ENCODE measurements at places on chromosomes 11 and 22.

DNA sequence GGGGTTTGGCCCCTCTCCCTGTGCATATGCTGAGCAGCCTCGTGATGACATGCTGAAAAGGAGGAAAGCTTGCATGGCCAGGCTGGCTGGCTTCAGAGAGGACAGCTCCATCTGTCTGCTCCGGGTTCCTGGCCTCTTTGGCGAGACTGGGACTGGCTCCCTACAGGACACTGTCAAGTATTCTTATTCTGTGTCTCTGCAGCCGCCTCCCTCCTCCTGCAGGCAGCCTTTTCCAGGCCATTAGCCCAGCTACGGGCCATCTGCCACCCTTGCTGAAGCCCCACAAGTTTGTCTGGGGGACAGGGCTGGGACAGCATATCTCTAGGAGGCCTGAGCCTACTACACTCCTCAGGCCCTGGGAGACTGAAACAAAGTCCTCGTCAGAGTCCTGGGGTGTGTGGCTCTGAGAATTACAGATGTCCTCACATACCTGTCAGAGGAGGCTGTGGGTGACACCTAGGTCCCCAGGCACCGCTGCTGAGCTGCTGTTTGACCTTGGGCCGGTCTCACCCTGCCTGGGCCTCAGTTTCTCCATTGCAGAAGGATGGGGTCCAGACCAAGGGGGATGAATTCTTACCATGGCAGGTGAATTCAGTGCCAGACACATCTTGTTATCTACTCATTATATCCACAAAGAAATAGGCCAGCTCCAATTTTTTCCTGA, 11.0 kb downstream of the MRGPRG start:
- DNase-seq, result no peak

- no peak for DNase-seq
Observed at GRCh38 chr11:102792604-102793003, 5.4 kb downstream of the MMP1 start.

GRCh38 chr11:57087991-57088390, 93.8 kb upstream of the LRRC55 start:
- DNase-seq, result no peak

DNA sequence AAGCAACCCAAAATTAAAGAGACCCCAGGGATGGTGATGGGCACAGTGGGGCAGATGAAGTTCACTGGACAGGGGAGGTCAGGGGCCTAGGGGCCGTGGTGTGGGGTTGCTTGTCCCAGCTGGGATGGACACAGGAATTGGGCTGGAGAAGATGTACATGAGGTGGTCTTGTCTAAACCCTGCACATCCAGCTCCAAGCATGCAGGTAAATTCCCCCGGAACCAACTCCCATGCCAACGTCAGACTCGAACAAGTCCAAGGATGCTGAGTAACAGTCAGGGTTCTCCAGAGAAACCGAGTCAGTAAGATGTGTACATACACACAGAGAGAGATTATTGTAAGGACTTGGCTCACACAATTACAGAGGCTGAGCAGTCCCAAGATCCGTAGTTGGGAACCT, 28.9 kb downstream of the TSPAN32 start:
- no peak for DNase-seq

DNA sequence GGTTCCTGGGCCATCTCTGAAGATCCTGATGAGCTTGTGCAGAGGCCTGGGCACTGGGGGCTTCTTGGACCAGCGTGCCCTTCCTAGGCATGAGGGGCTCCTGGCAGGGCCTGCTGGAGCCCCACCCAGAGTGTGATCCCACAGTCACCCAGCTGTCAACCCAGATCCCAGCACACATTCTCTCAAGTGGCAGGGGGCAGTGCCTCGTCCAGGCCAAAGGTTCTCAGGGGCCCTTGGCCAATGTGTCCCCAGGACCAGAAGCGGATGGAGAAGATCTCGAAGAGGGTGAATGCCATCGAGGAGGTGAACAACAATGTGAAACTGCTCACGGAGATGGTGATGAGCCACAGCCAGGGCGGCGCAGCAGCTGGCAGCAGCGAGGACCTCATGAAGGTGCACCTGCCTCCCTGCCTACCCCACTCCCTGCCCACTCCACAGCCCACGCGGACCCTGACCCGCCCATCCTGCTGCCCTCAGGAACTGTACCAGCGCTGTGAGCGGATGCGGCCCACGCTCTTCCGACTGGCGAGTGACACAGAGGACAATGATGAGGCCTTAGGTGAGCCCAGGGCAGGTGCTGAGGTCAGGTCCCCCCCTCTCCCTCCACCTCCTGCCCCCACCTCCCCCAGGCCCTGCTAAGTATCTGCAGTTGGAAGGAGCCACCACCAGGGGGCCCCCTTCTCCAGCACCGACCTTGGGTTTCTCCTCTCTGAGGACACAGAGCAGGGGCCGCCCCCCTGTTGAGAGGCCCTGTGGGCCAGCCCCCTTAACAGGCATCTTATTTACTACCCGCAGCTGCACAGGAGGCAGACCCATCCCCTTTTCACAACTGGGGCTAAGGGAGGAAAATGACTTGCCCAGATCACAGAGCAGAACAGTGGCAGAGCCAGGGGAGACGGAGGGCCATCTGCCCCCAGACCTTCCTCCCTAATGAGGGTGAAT, 14.7 kb downstream of the GGA1 start:
- no peak for DNase-seq

GRCh38 chr11:60926500-60926899, 2.2 kb downstream of the TMEM132A start:
- DNase-seq, result no peak

- DNase-seq, result no peak
Observed at GRCh38 chr11:8631395-8632118, 37.5 kb upstream of the STK33 start.

GRCh38 chr11:62599901-62600300, 1.8 kb downstream of the MTA2 start:
- DNase-seq, result no peak
